Right atrium auricular region (tissue), 2 donors: ENCODE measurements at places on chromosomes 3 and 15. TPM values are rescaled to one million over a fixed set of nuclear protein-coding genes. Genes with fewer than 3 reads are reported as not detected.

GRCh38 chr3:152646004-152646403 lies 188.9 kb upstream of the P2RY1 start:
- no peaks in the 10 kb centered on the region for H3K36me3 ChIP-seq
- no peaks in the 10 kb centered on the region for H3K27me3 ChIP-seq
- no peak overlapping the region for H3K27ac ChIP-seq
- DNase-seq: no peak

GRCh38 chr3:186152889-186153292 lies 44.0 kb upstream of the ETV5 start:
- H3K27me3 ChIP-seq: no peaks in the 10 kb centered on the region
- H3K4me3 ChIP-seq: no peak overlapping the region
- DNase-seq: no peak
- H3K4me1 ChIP-seq: no peaks in the 10 kb centered on the region
- no peaks in the 10 kb centered on the region for H3K36me3 ChIP-seq

- DNase-seq: no peak
- H3K36me3 ChIP-seq: no peaks in the 10 kb centered on the region
- peaks cover 29% of the 10 kb centered on the region for H3K4me1 ChIP-seq
- no peaks in the 10 kb centered on the region for H3K27me3 ChIP-seq
- peak overlapping the region; percentile 95 for H3K27ac ChIP-seq
- H3K4me3 ChIP-seq: peak overlapping the region; percentile 85
Measured at GRCh38 chr15:98648654-98649471, 524 bp downstream of the IGF1R start.

Gene ANKRD63
- total RNA-seq: 0.44 TPM

Gene ST3GAL6
- total RNA-seq: 25.9 TPM

Gene KIF9
- 10.5 TPM for total RNA-seq
